ENCODE measurements at places on chromosomes 16 and 17.
A peak's percentile ranks its signal among the peaks of the same experiment; 100 is the strongest.

GRCh38 chr17:73184136-73184993, 8.5 kb upstream of the COG1 start:
- no peak for DNase-seq

- no peak for DNase-seq
These were observed 12.7 kb upstream of the N4BP1 start for GRCh38 chr16:48622456-48623303.

DNA sequence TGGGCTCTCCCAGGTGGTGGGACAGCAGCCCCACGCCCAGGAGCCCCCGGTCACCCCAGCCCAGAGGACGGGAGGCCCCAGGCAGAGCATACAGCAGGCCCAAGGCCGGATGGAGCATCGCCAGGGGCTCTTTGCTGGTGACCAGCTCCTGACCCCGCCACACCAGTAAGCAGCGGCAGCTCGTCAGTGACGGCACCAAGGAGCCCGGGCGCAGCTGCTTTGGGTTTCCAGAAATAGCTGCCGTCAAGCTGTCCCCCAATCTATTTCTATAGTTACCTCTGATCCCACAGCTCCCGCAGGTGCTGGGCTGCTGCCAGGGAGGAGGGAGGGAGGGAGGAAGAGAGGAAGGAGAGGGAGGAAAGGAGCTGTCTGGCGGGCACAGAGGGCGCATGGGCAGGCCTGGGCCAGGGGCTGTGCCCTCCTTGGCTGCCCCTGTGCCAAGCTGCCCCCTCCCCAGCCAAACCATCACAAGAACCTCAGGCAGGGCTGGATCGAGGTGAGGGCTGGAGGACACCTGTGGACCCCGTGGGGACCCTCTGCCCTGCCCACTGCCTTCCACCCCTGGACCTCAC, 10.8 kb upstream of the RASD1 start:
- DNase-seq: no peak

DNA sequence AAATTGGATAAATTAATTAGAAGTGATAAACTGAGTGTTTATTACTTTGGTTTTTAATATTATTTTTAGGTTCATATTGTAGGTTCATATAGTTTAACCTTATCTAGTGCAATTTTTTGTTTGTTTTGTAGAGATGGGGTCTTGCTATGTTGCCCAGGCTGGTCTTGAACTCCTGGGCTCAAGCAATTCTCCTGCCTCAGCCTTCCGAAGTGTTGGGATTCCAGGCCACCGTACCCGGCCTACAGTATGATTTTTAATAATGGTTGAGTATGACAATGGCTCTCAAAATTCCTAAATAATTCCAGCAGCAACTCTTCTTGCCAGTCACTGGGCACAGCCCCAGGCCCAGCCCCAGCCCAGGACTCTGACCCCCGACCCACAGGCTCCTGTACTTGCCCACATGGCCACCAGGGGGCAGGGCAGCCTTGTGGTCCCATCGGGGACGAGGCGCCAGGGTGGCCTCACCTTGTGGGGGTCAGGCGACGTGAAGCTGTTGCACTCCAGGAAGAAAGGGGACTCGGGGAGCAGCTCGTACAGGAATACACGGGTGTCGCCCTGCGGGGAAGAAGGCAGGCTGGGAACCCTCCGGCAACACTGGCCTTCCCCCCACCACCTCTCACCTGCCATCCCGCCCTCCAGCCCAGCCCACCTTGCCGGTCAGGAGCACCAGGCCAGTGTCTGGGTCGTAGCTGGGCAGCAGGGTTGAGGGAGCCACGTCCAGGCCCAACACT, 7.9 kb upstream of the PAM16 start:
- peak; percentile 39 for DNase-seq

- no peak for DNase-seq
These were observed 53.3 kb upstream of the KDM8 start for GRCh38 chr16:27149986-27150385.

GRCh38 chr17:70434536-70435490, 265.5 kb downstream of the KCNJ2 start:
- DNase-seq: no peak

GRCh38 chr17:79786930-79787643, 9.1 kb downstream of the CBX2 start:
- DNase-seq: no peak

- DNase-seq: no peak
These were observed 1.1 kb upstream of the NDUFAB1 start for GRCh38 chr16:23597003-23597756.

GRCh38 chr17:48621410-48622392, 4.5 kb downstream of the HOXB9 start:
- no peak for DNase-seq

Measured in stimulated activated CD4-positive, alpha-beta T cell treated with anti-CD3 and anti-CD28 coated beads, Interleukin-2, amount 100 ng/mL, for 4 hours (primary cell).